ENCODE measurements at places on chromosomes 5 and 9.

- DNase-seq, result no peak
Observed at GRCh38 chr5:122183788-122184170, 54.4 kb downstream of the ZNF474 start.

GRCh38 chr5:42806004-42806700 lies 5.5 kb downstream of the SELENOP start:
- DNase-seq, result no peak

DNA sequence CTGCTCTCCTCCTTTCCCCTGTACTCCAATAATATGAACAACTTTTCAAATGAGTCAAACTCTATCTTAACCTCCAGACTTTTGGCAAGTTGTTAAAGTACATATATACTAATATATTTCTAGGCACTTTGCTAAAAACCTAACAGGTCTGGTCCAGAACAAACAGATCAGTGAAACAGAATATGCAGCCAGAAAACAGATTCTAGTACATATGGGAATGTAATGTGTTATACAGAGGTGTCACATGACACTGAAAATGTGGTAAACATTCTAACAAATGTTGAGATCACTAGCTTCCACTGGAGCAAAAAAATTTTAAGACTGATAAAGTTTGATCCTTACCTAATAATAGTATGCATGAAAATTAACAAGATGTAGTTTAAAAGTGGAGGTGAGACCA lies 136.9 kb downstream of the OR2K2 start:
- DNase-seq, result no peak

GRCh38 chr9:104993291-104993963 lies 65.5 kb upstream of the ABCA1 start:
- DNase-seq, result no peak

DNA sequence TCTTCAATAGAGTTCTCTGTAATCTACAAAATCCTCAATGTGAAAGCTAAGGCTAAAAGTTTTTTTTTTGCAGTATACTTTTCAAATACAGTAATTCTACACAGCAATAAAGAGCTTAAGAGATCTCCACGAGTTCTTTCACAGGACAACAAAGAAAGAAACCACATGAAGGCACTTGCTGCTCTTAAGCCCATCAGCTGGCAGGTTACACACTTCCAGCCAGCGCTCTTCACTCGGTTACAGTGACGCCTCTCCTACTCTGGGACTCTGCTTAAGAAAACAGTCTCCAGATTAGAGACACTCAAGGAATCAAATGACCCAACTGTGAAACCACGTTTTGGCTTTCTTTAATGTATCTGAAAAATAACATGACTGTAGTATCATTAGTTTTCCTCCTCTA lies 85.0 kb downstream of the ROR2 start:
- DNase-seq, result no peak

- DNase-seq, result no peak
Observed at GRCh38 chr5:53815471-53815870, 255.0 kb downstream of the NDUFS4 start.

DNA sequence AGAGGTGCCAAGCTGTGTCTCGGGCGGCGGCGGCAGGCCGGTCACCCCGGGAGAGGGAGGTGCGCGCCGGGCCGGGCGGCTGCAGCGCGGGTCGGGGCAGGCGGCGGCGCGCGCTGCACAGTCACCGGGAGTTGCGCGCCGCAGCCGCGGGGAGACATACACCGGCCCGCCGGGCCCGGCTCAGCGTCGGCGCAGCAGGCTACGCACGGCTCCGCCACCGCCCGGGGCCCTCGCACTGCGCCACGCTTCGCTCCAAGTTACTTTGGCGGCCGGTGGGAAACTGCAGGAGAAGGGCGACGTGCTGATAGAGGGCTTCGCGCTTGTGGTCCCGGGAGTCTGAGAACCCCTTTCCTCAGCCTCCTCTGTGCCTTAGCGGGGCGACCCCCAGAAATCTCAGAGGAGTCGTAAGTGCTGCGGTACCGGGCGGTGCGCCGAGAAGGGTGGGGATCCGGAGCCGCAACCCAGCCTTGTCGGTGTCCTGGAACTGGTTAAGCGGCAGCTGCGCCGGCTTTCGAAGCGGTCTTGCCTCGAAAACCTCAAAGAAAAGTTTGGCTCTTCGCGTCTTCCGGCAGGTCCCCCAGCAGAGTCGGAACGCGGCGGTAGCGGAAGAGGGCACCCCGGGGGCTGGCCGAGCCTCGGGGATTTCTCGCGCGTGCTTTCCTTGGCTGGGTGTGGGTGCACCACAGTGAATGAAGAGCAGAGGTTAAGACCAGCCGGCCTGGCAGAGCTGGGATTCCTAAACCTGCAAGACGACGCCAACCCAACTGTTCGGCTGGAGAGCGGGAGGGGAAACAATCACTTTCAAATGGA lies at the start of gene EFNA5:
TSS of gene EFNA5 (minus strand) at position 6 of the 810 bp plus-strand sequence.
- DNase-seq, result peak; percentile 4

GRCh38 chr5:115168829-115169486 lies 750 bp downstream of the TRIM36 start:
- DNase-seq, result no peak

Measured in activated CD4-positive, alpha-beta T cell treated with anti-CD3 and anti-CD28 coated beads for 4 hours (primary cell).